B cell (primary cell): ENCODE measurements at places on chromosomes 11 and 22. TPM values are rescaled to one million over a fixed set of nuclear protein-coding genes. Genes with fewer than 3 reads are reported as not detected.
A peak's percentile ranks its signal among the peaks of the same experiment; 100 is the strongest.

Gene ADORA2A
- 45.4 and 49.3 TPM in 2 replicates for total RNA-seq

Gene TOMM22
- 47.6 and 48.2 TPM in 2 replicates for total RNA-seq

Gene AMOTL1
- total RNA-seq: 0.30 and 0.75 TPM in 2 replicates

Gene RIMBP3B
- 0.49 and 1.6 TPM in 2 replicates for total RNA-seq

Gene APOBEC3G
- total RNA-seq: 96.6 and 103 TPM in 2 replicates

Gene HEPN1
- total RNA-seq: not detected in 2 replicates

Gene ZBTB16
- 17.8 and 20.6 TPM in 2 replicates for total RNA-seq

Gene CCDC88B
- total RNA-seq: 172 and 180 TPM in 2 replicates

- no peak for DNase-seq
Observed at GRCh38 chr11:125376117-125376516, 119.9 kb downstream of the FEZ1 start.

DNA sequence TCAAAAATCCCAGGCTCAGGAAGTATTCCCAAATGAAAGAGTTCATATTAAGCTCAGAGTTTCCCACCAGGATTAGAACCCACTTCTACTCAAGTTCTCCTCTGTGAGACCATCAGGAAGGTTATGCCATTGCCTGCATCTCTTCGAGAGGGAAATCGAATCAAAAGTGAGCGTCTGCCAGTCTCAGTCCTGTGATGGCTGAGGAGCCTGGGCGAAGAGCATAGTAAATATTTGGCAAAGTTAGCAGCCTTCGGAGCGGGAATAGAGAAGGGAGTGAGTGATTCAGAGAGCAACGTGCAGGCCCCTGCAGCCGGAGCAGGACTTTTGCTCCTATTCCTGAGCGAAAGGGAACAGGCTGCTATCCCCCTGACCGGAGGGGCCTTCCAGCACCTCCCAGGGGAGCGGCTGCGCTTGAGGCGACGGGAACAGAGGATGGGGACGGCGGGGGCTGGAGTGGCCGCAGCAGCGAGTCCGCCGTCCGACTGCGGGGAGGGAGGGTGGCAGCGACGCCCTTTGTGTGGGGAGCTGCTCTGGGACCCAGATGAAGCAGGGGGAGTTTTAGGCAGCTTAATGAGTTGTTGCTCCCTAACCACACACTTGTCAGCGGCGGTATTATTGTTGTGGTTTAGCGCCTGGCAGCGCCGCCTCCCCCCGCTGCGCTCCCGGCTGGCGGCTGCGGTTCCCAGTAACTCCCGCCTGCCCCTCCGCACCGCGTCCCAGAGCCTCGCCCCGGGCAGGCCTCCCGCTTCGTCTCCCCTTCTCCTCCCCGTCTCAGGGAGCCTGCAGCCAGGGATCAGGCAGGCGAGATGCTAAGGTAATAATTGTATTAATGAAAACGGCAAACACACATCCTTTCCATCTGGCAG, 21.7 kb upstream of the NRGN start:
- DNase-seq: peak; percentile 33

DNA sequence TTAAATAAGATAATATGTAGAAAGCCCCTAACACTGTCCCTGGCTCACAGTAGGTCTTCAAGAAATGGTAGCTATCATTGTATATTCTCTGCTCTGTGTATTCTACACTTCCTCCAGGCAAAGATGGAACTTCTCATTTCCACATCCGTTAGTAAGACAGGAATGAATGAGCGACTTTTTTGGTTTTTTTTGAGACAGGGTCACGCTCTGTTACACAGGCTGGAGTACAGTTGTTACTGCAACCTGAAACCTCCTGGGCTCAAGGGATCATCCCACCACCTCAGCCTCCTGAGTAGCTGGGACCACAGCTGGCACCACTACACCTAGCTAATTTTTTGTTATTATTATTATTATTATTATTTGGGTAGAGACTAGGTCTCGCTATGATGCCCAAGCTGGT, 2.3 kb upstream of the CLPB start:
- no peak for DNase-seq

DNA sequence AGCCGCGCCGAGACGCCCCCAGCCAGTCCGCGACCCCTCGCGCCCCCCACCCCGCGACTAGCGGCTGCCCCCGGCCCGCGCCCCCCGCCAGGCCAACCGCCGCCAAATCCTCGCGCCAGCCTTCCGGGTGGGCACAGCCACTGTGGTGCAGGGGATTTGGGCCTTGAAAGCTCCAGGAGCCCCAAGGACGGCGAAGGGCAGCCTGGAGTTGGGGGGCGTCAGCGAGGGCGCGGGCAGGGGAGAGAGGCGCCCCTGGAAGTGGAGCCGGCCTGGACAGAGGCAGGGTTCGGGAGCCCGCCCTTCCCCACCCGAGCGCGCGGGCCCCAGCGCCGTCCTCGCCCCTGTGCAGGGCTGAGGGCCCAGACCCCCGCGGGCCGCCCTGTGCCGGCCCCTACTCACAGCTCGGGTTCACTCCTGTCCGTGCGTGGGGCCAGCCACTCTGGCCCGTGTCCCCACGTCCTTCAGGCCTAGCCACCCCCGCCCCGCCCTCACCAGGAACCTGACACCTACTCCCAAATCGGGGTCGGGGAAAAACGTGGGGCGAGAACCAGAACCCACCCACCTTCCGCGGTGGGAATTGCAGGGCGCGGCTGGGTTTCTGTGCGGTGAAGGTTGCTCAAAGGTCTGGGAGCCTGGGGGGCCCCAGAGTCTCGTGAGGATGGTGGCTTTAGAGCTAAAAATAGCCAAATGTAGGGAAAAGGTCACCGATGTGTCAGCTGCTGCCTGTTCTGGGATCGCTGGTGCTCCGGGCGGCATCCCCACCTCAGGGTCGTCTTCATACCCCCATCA, at the start of gene CPT1B:
CPT1B (minus strand) TSS at position 441 of the 789 bp plus-strand sequence. CDS start 512 bp downstream, outside the sequence.
- no peak for DNase-seq

DNA sequence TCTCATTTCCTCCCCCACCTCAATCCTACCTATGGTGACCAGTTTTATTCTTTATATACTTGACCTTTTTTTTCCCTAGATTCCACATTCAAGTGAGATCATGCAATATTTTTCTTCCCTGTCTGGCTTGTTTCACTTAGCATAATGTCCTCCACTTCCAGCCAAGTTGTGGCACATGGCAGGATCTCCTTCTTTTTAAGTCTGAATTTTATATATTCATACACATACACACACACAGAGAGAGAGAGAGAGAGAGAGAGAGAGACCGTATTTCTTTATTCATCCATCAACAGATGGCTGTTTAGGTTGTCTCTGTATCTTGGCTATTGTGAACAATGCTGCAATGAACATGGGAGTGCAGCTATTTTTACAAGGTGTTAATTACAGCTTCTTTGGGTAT, 1.4 kb downstream of the POU2AF2 start:
- no peak for DNase-seq

- no peak for DNase-seq
Observed at GRCh38 chr11:68958211-68958610, 22.6 kb downstream of the MRGPRD start.

- no peak for DNase-seq
Observed at GRCh38 chr11:112211536-112211935, 14.7 kb upstream of the PTS start.

- peak; percentile 42 for DNase-seq
Observed at GRCh38 chr22:38513063-38513462, 7.0 kb upstream of the DDX17 start.

- DNase-seq: peak; percentile 42
Observed at GRCh38 chr11:66292543-66293332, 1.0 kb downstream of the TMEM151A start.

- DNase-seq: no peak
Observed at GRCh38 chr11:117903505-117904382, 25.5 kb downstream of the TMPRSS13 start.

DNA sequence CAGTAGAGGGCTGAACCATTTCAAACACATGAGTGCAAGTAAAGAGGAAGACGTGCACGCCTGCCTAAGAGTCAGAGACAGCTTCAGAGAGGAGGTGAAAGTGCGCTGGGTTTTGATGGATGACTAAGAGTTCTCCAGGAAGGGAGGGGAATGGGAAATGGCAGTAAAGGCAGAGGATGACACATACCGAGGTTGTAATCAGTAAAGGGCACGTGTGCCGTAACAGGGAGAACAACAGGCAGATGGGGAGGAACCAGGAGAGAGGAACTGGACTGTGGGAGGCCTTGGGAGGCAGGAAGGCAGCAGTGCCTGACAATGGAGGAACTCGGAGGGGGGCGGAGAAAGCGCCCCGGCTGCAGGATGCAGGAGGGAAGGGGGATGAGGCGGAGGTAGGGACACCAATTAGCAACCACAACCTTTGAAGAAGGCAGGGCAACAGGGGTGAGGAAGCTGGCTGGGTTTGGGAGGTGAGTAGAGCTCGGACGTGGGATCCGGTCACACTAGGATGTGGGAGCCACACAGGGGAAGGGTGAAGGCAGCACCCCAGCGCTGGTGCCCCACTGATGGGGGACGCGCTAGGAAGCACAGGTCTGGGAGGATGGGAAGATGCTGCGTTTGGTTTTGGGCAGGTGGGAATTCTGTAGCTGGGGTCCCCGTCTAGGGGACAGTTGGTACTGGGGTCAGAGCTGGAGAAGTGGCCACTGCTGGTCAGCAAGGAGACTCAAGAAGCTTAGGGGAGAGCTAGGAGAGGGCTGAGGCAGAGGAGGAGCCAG, 67.4 kb downstream of the SCUBE1 start:
- no peak for DNase-seq

- peak; percentile 91 for DNase-seq
Observed at GRCh38 chr22:49962012-49962750, 1.6 kb downstream of the PIM3 start.
